Activated T-cell treated with anti-CD3 and anti-CD28 coated beads for 4 hours (primary cell): ENCODE measurements at places on chromosomes 4 and X.

GRCh38 chr4:89007338-89007939, 49.5 kb downstream of the FAM13A start:
- DNase-seq: no peak

DNA sequence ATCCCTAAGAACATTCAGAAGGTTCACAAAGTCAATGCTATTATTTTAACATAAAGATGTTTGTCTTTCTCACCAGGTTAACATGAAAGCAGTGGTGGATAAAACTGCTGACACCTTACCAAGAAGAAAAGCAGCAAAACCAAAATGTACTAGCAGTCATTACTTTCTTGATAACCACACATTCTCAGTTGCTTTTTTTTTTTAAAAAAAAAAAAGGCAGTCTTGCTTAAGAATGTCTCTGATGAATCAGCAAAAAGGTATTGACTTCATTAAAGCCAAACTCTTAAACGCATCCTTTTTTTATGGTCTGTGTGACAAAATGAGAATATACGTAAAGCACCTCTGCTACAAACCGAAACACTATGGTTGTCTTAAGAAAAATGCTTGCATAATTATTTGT, 31.9 kb downstream of the CDKL2 start:
- no peak for DNase-seq

DNA sequence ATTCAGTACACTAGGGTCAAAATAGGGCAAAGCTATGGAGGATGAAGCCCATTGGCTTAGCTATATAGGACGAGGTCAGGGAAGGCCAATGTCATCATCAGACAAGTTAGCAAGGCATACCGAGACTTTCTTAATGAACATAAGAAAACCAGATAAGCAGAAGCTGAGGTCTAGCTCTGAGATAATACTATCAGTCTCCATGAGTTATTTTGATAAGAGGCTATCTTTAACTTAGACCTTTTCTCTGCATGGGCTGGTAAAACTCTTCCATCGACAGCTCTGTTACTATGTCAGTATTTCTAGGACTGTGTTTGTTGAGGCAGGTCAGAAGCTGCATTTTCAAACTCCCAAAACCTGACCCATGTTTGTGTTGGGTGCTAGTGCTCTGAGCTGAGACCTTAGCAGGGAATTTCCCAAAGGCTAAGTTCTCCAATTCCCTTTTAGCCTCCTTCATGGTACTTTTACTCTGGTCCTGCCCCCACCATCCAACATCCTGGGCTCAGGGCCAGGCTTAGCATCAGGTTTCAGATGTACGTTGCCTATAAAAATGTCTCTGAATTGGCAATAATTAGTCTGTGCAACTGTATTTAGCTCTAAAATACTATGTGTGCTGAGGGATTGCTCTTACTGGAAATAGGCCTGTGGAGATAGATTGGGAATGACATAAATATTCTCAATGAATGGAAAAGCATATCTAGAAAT, 29.3 kb upstream of the LRAT start:
- DNase-seq: no peak

DNA sequence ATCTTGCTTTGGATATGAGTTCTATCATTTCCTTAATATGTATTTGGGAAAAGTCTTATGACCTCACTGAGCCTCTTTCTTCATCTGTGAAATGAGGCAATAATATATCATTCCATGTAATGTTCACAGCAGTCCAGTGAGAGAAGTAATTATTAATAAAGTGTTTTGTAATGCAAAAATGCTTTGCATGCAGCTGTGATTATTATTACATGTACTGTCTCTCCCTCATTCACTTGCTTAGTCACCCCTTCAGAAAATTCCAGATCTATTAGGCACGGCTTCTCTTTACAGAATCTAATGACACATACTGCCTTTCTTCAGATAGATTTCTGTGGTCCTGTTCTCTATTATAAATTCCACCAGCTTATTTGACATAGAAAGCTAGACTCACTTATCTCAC, 53.5 kb upstream of the FGF13 start:
- no peak for DNase-seq
